ENCODE measurements at places on chromosomes 3 and 15. TPM values are rescaled to one million over a fixed set of nuclear protein-coding genes. Genes with fewer than 3 reads are reported as not detected.

DNA sequence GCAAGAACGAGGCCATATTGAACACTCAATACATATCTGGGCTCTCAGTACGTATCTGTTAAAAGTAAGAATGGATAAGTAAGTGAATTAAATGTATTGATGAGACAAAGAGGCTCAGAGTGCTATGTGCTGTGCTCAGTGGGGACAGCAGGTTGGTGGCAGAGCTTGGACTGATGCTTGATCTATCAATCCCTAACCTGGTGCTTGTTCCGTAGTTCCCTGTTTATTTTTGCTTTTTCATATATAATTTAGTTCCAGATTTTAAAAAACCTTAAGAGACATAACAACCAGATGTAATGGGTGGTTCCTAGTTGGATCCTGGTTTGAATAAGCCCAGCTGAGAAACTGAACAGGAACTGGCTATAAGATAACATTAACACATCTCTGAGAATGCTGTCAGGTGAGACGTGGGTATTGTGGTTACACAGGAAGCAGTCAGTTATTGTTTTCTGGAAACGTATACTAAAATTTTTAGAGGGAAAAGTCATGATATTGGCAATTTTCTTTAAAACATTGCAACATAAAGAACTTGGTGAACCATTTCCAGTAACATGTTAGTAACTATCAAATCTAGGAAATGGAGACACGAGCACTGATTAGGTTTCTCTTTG lies 120.5 kb downstream of the FOXB1 start:
- DNase-seq: no peak

- no peak for DNase-seq
Measured at GRCh38 chr3:16510620-16511319, 2.7 kb downstream of the RFTN1 start.

DNA sequence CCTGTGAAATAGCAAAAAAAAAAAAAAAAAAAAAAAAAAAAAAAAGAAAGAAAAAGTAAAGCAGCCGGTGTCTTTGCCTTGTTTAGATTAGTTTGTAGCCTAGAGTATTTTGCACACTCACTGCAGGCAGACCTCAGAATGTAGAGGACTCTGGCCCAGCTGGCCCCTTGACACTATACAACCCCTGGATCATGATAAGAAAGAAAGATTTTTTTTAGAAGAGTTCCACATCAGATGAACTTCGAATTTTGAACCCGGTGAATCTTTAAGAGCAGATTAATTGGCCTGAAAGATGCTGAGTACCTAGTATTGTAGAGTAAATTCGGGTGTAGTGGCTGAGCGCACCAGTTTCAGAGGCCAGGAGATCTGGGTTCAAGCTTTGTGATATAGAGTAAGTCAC lies 727.7 kb upstream of the GOLIM4 start:
- no peak for DNase-seq

- DNase-seq: peak; percentile 77
Measured at GRCh38 chr15:88897456-88898194, 2.3 kb upstream of the HAPLN3 start.

DNA sequence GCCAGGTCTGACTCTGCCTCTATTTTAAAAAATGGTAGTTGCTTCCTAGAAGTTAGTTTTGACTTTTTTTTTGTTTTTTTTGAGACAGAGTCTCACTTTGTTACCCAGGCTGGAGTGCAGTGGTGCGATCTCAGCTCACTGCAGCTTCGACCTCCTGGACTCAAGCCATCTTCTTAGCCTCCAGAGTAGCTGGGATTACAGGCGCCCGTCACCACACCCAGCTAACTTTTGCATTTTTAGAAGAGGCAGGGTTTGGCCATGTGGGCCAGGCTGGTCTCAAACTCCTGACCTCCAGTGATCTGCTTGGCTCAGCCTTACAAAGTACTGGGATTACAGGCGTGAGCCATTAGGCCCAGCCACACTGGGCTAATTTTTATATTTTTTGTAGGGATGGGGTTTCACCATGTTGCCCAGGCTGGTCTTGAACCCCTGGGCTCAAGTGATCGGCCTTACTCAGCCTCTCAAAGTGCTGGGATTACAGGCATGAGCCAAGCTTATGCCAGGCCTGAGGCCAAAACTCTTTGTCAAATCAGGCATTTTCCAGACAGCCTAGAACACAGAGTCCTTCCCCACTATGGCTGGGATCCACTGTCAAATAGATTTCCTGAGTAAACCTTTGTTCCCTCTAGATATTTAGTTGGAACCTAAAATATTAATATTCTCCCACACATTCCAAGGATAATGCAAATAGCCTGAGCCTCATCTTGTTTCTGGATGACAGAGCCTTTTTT lies 13.7 kb downstream of the C3orf62 start:
- no peak for DNase-seq

GRCh38 chr15:33314069-33314468 lies 3.3 kb downstream of the RYR3 start:
- no peak for DNase-seq

The MASP1 gene
- total RNA-seq: 0.07 TPM

The CTXND1 gene
- not detected for total RNA-seq

GRCh38 chr3:125238759-125239158 lies 26.2 kb upstream of the SLC12A8 start:
- no peak for DNase-seq

DNA sequence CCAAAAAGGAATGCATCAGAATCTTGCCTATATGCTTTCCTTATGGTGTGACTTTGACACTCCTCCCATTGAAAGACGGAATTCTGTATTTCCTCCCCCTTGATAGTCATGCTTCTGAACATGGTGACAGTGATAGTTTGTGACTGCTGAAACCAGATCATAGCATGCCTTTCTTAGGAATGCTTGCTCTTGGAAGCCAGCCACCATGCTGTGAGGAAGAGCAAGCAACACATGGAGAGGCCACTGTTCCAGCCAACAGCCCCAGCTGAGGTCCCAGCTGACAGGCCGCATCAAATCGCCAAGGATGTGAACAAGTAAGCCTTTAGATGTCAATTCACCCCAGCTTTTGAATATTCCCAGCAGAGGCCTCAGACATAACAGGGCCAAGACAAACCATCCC lies 100.1 kb downstream of the IGF2BP2 start:
- DNase-seq: no peak

- peak; percentile 97 for DNase-seq
Measured at GRCh38 chr3:16069149-16069922, 105.1 kb upstream of the GALNT15 start.

The CHRNA5 gene
- total RNA-seq: 11.0 TPM

GRCh38 chr3:139339219-139339906 lies 4.5 kb upstream of the MRPS22 start:
- no peak for DNase-seq

- no peak for DNase-seq
Measured at GRCh38 chr3:9231937-9232336, 17.5 kb downstream of the SRGAP3 start.
